ENCODE measurements at places on chromosomes 4 and X. TPM values are rescaled to one million over a fixed set of nuclear protein-coding genes. Genes with fewer than 3 reads are reported as not detected.

The PNMA3 gene
- 6.3 TPM for total RNA-seq

The EREG gene
- total RNA-seq, result 6.2 TPM

The RHOXF2 gene
- total RNA-seq, result not detected

The HSFX3 gene
- total RNA-seq, result not detected

The NOX1 gene
- total RNA-seq, result not detected

The SH3BGRL gene
- 97.0 TPM for total RNA-seq

The MPP1 gene
- total RNA-seq, result 9.0 TPM

The FHIP1A gene
- total RNA-seq, result 1.3 TPM
